ENCODE measurements at places on chromosomes 3 and 15.
A peak's percentile ranks its signal among the peaks of the same experiment; 100 is the strongest.

DNA sequence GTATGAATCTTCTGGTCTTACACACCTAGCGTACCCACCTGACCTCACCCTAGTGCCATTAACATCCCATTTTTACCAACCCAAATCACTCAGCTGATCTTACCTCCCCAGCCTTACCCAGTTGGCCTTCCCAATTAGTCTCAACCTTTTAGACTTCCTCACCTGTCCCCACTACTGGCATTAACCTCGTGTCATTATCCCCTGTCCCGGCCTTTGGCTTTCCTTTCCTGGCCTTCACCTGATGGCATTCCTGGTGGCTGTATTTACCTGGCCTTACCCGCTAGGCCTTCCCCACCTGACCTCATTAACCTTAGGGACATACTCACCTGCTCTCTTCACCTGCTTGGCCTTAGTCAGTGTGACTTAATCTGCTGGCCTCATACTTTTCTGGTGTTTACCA, 104.1 kb downstream of the IL12A start:
- H3K27me3 ChIP-seq: no peaks in the 10 kb centered on the region
- no peaks in the 10 kb centered on the region for H3K36me3 ChIP-seq
- no peaks in the 10 kb centered on the region for H3K4me1 ChIP-seq

DNA sequence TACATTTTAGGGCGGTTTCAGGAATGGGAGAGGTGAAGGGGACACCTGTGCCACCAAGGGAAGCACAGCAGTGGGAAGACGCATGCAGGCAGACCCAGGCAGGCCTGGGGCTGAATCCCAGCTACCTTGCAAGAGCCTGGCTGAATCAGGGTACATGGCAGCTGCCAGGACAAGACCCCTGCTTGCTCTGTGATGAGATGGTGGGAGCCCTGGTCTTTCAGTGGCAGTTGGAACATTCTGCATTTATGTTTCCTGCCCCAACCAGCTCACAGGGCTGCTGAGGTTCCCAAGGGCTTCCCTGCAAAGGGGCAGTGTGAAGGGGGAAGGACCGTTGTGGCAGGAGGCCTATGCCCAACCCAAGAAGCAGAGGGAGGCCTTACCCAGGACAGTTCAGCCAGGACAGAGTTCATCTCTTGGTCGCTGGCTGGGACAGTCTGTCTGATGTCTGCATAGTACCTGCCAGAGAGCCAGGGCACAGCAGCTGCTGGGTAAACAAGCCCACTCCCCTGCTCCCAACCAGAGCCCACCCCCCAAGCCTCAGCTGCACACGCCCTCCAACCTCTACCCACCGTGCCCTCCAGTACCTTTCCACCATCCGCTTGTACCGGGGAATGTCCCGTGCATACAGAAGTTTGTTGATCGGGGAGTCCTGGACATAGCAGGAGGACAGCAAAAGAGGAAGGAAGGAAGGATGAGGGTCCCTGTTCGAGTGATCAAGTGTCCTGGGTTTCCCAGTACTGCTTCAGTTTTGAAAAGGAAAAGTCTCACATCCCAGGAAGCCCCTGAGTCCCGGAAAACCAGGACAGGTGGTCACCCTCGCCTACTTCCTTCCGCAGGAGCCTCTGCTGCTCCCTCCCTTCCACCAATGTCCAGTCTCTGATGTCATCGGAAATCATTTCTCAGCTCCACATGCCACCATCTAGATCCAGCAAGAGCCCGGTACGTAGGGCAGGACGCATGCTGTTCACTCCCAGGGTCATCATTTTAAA, 23.1 kb downstream of the PLXNB1 start:
- no peaks in the 10 kb centered on the region for H3K27me3 ChIP-seq
- no peaks in the 10 kb centered on the region for H3K4me1 ChIP-seq
- no peak overlapping the region for H3K4me3 ChIP-seq
- no peaks in the 10 kb centered on the region for H3K36me3 ChIP-seq
- DNase-seq: peak; percentile 34
- no peak overlapping the region for H3K27ac ChIP-seq

DNA sequence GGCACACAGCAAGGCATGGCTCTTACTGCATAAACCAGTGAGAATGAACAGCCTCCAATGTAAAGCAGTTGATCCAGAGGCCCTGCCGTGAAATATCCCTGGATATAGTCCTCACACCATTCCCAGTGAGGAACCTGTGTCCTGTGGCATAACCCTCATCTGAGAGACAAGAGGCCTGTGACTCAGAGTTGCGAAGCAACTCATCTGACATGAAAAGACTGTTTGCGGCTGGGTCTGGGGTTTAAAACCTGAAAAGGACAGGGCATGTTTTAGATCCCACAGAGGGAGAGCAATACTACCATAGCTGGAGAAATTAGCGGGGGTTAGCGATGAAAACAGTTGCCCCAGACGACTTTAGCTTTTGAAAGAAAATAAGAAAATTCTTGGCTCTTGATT, 165.3 kb upstream of the BHLHE40 start:
- no peaks in the 10 kb centered on the region for H3K36me3 ChIP-seq
- H3K4me3 ChIP-seq: no peak overlapping the region
- DNase-seq: no peak
- H3K4me1 ChIP-seq: no peaks in the 10 kb centered on the region

- H3K27ac ChIP-seq: no peak overlapping the region
- no peaks in the 10 kb centered on the region for H3K36me3 ChIP-seq
- no peak overlapping the region for H3K4me3 ChIP-seq
- no peaks in the 10 kb centered on the region for H3K4me1 ChIP-seq
Observed at GRCh38 chr3:162605651-162606204, 1109.1 kb downstream of the OTOL1 start.

- DNase-seq: no peak
- no peak overlapping the region for H3K27ac ChIP-seq
- no peaks in the 10 kb centered on the region for H3K27me3 ChIP-seq
- H3K36me3 ChIP-seq: no peaks in the 10 kb centered on the region
- H3K4me3 ChIP-seq: no peak overlapping the region
- H3K4me1 ChIP-seq: no peaks in the 10 kb centered on the region
Observed at GRCh38 chr15:94381384-94381783, 150.0 kb downstream of the MCTP2 start.

DNA sequence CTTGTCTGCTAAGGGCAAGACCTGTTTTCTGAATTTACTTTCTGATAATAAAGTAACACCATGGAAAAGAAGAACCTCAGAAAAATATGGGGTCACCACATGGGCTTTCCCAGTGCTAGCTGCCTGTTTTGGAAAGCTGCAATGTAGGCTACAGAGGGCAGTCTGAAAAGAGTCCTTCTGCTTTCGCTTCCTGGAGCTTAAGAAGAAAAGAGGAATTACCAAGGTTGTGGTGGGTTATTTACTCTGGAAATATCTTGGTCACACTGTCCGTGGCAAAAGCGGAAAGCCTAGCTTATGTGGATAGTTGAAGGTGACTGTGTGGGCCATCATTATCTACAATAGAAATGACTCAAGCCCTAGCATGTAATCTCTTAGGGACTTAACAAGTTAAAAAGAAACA, 31.7 kb upstream of the IP6K2 start:
- no peaks in the 10 kb centered on the region for H3K4me1 ChIP-seq
- DNase-seq: no peak
- H3K27me3 ChIP-seq: no peaks in the 10 kb centered on the region
- H3K27ac ChIP-seq: no peak overlapping the region

DNA sequence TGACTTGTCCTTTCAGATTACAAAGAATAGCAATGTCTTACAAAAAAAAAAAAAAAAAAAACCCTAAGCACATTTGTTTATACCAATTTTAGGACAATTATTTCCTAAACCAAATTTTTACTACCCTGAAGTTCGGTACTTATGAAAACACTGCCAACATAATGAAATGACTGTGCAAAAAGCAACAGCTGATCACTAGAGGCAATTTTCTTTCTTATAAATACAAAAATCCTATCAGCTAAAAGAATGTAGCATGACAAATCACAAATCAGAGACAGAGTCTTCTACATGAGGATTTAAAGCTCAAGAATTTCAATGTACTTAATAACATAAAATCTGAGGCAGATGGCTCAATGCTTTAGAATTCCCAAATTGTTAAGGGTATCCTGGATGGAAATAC, 191.8 kb downstream of the MAGI1 start:
- no peak overlapping the region for H3K27ac ChIP-seq
- no peak for DNase-seq
- no peaks in the 10 kb centered on the region for H3K4me1 ChIP-seq
- no peaks in the 10 kb centered on the region for H3K36me3 ChIP-seq

- H3K4me1 ChIP-seq: peaks cover 30% of the 10 kb centered on the region
- H3K27me3 ChIP-seq: no peaks in the 10 kb centered on the region
- no peak overlapping the region for H3K4me3 ChIP-seq
- H3K36me3 ChIP-seq: no peaks in the 10 kb centered on the region
- H3K27ac ChIP-seq: no peak overlapping the region
- DNase-seq: no peak
Observed at GRCh38 chr15:64156652-64157331, 5.3 kb downstream of the SNX22 start.

DNA sequence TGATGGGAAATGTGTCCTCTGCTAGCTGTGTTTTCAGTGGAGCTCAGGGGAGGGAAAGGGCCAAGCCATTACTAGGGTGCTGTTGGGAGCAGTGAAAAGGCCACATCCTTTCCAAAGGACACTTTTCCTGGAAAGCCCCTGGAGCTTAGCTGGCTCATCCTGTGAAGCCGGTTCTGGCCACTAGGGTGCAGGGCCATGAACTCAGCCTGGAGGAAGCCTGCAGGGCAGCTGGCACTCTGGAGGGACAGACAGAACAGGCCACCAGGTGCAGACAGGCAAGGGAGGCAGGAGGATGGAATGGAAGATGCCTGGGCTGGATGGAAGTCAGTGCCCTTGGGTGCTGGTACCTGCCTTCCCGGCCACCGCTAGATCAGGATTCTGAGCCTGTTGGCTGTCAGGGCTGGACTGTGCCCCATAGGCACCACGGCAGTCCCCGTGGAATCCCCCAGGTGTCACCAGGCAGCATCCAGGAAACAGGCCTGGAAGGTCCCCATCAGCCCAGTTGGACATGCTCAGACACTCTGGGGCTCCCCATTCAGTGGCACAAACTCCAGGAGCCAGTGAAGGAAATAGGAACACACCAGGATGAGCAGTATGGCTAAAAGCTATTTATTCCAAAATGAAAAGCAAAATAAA, 76.2 kb upstream of the C2CD4B start:
- no peaks in the 10 kb centered on the region for H3K27me3 ChIP-seq
- H3K36me3 ChIP-seq: no peaks in the 10 kb centered on the region
- H3K4me3 ChIP-seq: no peak overlapping the region
- H3K27ac ChIP-seq: no peak overlapping the region

GRCh38 chr15:72217216-72217615, 13.8 kb downstream of the PKM start:
- no peak overlapping the region for H3K27ac ChIP-seq
- H3K4me3 ChIP-seq: no peak overlapping the region
- H3K27me3 ChIP-seq: no peaks in the 10 kb centered on the region
- no peak for DNase-seq
- H3K4me1 ChIP-seq: no peaks in the 10 kb centered on the region
- no peaks in the 10 kb centered on the region for H3K36me3 ChIP-seq

DNA sequence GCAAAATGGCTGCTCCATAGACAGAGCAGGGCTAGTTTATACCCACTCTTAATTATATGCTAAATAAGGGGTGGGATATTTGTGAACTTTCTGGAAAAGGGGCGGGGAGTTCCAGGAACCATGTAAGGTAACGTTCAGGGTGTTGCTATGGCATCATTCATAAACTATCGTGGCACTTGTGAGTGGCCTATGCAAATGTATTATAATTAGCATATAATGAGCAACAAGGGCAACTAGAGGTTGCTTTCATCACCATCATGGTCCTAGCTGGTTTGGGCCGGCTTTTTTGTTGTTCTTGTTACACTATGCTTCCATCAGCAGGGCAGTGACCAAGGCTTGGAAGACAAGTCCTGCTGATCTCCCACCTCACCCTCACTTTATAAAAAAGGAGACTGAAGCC, 43.2 kb upstream of the FGD5 start:
- no peak overlapping the region for H3K4me3 ChIP-seq
- no peak for DNase-seq
- H3K27ac ChIP-seq: no peak overlapping the region
- no peaks in the 10 kb centered on the region for H3K36me3 ChIP-seq

- no peaks in the 10 kb centered on the region for H3K27me3 ChIP-seq
- no peak overlapping the region for H3K4me3 ChIP-seq
- H3K27ac ChIP-seq: no peak overlapping the region
- H3K4me1 ChIP-seq: no peaks in the 10 kb centered on the region
- no peak for DNase-seq
- H3K36me3 ChIP-seq: no peaks in the 10 kb centered on the region
Observed at GRCh38 chr3:11900824-11901223, 54.1 kb upstream of the TAMM41 start.

GRCh38 chr3:72093270-72093991, 308.5 kb upstream of the PROK2 start:
- H3K27me3 ChIP-seq: no peaks in the 10 kb centered on the region
- H3K4me3 ChIP-seq: no peak overlapping the region
- no peak overlapping the region for H3K27ac ChIP-seq
- no peaks in the 10 kb centered on the region for H3K36me3 ChIP-seq

- H3K36me3 ChIP-seq: no peaks in the 10 kb centered on the region
- H3K4me3 ChIP-seq: no peak overlapping the region
- no peaks in the 10 kb centered on the region for H3K4me1 ChIP-seq
- no peak for DNase-seq
- H3K27me3 ChIP-seq: no peaks in the 10 kb centered on the region
- no peak overlapping the region for H3K27ac ChIP-seq
Observed at GRCh38 chr3:104933972-104934371, 432.7 kb upstream of the ALCAM start.

GRCh38 chr3:59436164-59436958, 386.5 kb upstream of the CFAP20DC start:
- H3K4me1 ChIP-seq: no peaks in the 10 kb centered on the region
- DNase-seq: no peak
- H3K27ac ChIP-seq: no peak overlapping the region
- no peaks in the 10 kb centered on the region for H3K27me3 ChIP-seq

DNA sequence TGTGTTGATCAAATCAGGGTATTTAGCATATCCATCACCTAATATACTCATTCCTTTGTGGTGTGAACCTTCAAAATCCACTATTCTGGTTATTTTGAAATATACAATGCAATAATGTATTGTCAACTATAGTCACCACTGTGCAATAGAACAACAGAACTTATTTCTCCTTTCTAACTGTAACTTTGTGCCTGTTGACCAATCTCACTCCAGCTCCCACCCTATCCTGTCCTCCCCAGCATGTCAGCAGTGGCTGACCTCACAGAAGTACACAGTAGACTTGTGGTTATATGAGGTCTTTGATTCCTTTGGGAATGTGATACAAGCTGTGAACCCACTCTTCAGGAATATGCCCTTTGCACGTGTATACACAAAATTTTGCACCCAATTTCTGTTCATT, 64.2 kb downstream of the ECT2 start:
- no peak for DNase-seq
- H3K36me3 ChIP-seq: no peaks in the 10 kb centered on the region
- H3K4me1 ChIP-seq: no peaks in the 10 kb centered on the region
- no peaks in the 10 kb centered on the region for H3K27me3 ChIP-seq
- H3K27ac ChIP-seq: no peak overlapping the region

DNA sequence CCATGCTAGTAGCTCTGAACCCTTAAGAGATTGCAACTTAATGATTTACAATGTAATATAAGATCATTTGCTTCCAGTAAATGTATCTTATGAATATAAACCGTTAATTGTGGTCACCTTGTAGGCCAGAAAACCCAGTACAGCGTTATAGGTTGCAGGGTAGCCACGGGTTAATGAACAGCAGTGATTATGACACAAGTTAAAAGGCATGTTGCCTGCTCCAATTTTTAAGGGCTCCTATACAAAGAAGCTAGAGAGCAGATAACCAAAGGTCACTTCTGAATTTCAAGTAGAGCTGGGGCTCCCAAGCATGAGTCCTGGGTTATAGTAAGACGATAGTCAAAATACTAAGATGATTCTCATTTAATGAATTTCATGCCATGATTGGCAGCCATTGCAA, 13.5 kb downstream of the GUCA1C start:
- H3K4me1 ChIP-seq: no peaks in the 10 kb centered on the region
- H3K36me3 ChIP-seq: no peaks in the 10 kb centered on the region
- H3K27ac ChIP-seq: no peak overlapping the region
- DNase-seq: no peak
- H3K27me3 ChIP-seq: no peaks in the 10 kb centered on the region

Measured in Peyer's patch (tissue), 4 donors.